ENCODE measurements at places on chromosomes 6 and 20.

DNA sequence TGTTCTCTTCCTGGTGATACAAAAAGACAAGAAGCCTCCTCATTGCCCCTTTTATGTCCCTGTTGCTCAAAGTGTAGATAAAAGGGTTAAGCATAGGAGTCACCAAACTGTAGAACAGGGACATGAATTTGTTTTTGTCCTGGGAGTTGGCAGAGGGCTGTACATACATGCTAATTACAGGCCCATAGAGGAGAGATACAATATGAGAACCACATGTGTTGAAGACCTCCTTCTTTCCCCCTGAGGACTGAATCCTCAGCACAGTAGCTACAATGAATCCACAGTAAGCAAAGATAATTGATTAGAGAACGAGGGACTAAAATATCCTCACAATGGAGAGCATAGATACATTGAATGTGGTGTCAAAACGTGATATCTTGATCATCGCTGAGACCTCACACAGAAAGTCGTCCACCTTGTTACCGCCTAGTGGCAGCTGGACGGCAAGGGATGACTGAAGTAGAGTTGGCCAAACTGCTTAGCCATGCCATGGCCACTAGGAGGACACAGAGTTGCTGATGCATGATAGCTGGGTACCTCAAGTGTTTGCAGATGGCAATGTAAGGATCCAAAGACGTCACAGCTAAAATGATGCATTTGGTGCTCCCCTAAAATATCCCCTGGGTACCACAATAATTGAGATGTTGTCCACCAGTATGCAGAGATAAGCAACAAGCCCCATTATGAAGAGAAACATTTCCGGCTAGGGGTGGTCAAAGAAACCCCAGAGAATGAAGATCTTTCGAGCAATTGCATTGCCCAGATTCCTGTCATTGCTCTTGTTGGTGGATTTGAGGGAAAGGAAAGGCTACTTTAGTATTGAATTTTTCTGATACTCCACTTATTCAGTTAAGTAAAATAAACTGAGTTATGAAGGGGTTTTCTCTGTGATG lies 15.0 kb downstream of the OR2B3 start:
- no peak for DNase-seq

GRCh38 chr6:39772559-39773273 lies 19.5 kb upstream of the DAAM2 start:
- no peak for DNase-seq

- DNase-seq: no peak
These were observed 21.5 kb upstream of the MRPS18A start for GRCh38 chr6:43708860-43709653.

DNA sequence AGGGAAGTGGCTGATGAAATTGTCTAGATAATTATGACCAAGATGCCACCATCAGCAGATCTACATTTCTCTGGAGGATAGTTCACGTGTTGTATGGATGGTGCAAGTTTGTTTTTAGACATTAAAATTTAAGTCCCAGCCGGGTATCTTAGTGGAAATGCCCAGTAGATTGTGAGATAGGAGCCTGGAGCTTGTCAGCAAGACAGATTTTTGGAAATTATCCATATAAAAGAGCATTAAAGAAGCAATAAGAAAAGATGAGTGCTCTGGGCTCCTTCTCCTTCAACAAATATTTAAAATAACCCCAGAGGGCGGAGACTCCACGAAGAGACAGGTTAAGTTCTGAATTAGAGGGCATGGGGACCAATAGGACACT lies 47.6 kb upstream of the SMLR1 start:
- no peak for DNase-seq

DNA sequence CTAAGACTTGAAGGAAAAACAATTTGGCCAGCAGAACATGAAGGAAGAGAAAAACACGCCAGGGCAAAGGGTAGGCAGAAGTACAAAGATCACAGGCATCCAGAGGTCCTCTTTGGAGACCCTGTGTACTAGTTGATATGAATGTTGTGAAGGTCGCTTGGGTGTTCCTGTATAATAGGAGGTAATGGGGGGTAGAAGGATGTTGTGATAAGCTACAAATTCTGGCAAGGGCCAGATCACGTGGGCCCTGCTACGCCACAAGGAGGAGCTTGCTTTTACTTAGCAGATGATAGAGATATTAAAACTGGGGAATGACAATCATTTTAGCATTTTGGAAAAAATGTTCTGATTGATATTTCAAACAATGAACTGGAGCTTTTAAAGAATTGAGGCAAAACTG lies 878 bp upstream of the HLA-DMA start:
- no peak for DNase-seq

GRCh38 chr6:146595972-146596731 lies 2.6 kb upstream of the ADGB start:
- no peak for DNase-seq

GRCh38 chr6:157008568-157008967 lies 231.4 kb downstream of the ARID1B start:
- DNase-seq: no peak
